ENCODE measurements at places on chromosomes 12 and 14. TPM values are rescaled to one million over a fixed set of nuclear protein-coding genes. Genes with fewer than 3 reads are reported as not detected.

MYH6 gene
- polyA plus RNA-seq, result not detected

ZNF10 gene
- polyA plus RNA-seq, result 4.8 TPM

KCNH3 gene
- polyA plus RNA-seq, result 2.1 TPM

KRT2 gene
- 0.80 TPM for polyA plus RNA-seq

KITLG gene
- polyA plus RNA-seq, result not detected

AKT1 gene
- polyA plus RNA-seq, result 6.3 TPM

PPP1R1A gene
- not detected for polyA plus RNA-seq

LRP6 gene
- polyA plus RNA-seq, result 0.76 TPM

CMKLR1 gene
- polyA plus RNA-seq, result 0.28 TPM

PLCZ1 gene
- not detected for polyA plus RNA-seq

ZNF891 gene
- 0.64 TPM for polyA plus RNA-seq

SMCO3 gene
- 0.08 TPM for polyA plus RNA-seq

TAS2R8 gene
- polyA plus RNA-seq, result not detected
